ENCODE measurements at places on chromosomes 16 and 17. TPM values are rescaled to one million over a fixed set of nuclear protein-coding genes. Genes with fewer than 3 reads are reported as not detected.

DNA sequence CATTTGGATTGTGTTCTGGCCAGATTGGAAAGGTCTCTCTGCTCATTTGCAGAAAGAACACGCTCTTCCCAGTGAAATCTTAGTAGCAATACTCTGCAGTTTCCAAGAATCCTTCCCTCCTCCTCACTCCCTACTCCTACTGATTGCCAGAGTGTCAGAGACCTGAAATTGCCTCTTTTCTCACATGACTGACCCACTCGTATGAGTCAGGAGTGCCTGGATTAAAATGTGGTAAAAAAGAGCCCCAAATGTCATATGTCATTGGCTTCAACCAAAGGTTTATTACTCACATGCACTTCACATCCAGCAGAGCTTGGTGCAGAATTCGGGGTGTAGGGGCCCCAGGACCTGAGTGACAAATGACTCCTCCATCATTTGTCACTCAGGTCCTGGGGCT lies 39.7 kb upstream of the IRX3 start:
- H3K27me3 ChIP-seq = peaks cover 24% of the 10 kb centered on the region
- no peaks in the 10 kb centered on the region for H3K4me1 ChIP-seq
- H3K27ac ChIP-seq = no peak overlapping the region
- no peaks in the 10 kb centered on the region for H3K36me3 ChIP-seq

GRCh38 chr17:66437476-66438026 lies 135.1 kb downstream of the PRKCA start:
- DNase-seq = no peak
- H3K36me3 ChIP-seq = no peaks in the 10 kb centered on the region
- peaks cover 13% of the 10 kb centered on the region for H3K4me1 ChIP-seq
- no peaks in the 10 kb centered on the region for H3K27me3 ChIP-seq
- no peak overlapping the region for H3K4me3 ChIP-seq

Gene UNC45B
- total RNA-seq = not detected

DNA sequence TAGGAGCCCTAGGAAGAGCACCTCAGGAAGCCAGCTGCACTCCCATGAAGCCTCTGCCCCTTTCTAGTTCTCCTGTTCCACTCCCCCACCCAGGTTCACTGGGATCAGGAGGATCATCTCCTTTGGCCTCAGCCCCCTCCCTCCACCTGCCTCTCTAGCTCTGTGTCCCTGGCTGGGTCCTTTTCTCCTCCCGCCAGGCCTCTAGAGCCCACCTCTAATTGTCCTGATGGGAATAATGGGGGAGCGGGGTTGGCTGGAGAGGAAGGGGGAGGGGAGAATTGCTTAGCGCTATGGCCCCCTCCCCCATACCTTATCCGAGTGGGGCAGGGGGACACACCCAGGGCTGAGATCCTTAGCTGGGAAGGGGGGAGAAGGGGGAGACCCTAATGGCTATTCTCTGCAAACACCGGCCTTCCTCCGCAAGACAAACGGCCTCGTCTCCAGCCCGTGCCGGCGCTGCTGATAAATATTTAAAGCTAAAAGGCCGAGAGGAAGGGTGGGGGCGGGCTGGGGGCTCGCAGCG lies 997 bp downstream of the HOXB7 start:
- H3K27ac ChIP-seq = peak overlapping the region; percentile 92
- H3K36me3 ChIP-seq = peaks cover 13% of the 10 kb centered on the region
- H3K4me1 ChIP-seq = peaks cover 17% of the 10 kb centered on the region
- peak overlapping the region; percentile 92 for H3K4me3 ChIP-seq
- peaks cover 90% of the 10 kb centered on the region for H3K27me3 ChIP-seq

GRCh38 chr16:81189100-81189664 lies 49.3 kb upstream of the BCO1 start:
- H3K27me3 ChIP-seq = no peaks in the 10 kb centered on the region
- no peak overlapping the region for H3K4me3 ChIP-seq
- no peak overlapping the region for H3K27ac ChIP-seq
- H3K36me3 ChIP-seq = no peaks in the 10 kb centered on the region
- no peak for DNase-seq

Gene CLEC3A
- not detected for total RNA-seq

GRCh38 chr16:87308826-87309225 lies 8.4 kb downstream of the C16orf95 start:
- H3K27ac ChIP-seq = no peak overlapping the region
- H3K36me3 ChIP-seq = peaks cover 3% of the 10 kb centered on the region
- no peak for DNase-seq
- no peaks in the 10 kb centered on the region for H3K4me1 ChIP-seq

DNA sequence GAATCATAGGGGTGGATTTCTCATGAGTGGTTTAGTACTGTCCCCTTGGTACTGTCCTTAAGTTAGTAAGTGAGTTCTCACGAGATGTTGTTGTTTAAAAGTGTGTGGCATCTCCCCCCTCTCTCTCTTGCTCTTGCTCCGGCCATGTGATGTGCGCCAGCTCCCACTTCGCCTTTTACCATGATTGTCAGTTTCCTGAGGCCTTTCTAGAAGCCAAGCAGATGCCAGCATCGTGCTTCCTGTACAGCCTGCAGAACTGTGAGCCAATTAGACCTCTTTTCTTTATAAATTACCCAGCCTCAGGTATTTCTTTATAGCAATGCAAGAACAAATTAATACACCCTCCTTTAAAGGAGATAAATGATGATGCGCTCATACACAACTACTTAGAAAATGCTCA lies 50.1 kb upstream of the NACA2 start:
- H3K27me3 ChIP-seq = peaks cover 11% of the 10 kb centered on the region
- H3K36me3 ChIP-seq = no peaks in the 10 kb centered on the region
- H3K4me1 ChIP-seq = no peaks in the 10 kb centered on the region

DNA sequence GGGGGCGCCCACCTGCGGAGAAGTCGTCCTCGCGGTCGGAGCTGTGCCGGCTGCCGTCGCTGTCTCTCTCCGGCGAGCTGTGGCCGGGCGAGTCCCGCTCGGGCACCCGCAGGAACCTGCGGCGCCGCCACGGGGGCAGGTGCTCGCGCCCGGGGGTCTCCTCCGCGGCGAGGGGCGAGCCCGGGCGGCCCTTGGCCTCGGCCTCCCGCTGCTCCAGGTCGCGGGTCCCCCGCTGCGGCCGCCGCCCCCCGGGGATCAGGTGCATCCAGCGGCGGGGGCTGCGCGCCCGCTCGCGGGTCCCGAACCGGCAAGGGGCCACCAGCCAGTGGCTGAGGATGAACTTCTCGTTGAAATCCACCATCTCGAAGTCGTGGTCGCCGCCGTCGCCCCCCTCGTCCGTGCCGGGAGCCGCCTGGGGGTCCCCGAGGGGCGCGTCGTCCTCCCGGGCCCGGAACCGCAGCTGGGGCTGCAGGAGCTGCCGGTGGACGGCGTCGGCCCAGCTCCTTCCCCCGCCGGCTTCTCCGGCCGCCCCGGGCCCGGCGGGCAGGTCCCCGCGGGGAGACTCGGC lies 41.4 kb upstream of the BHLHA9 start:
- H3K36me3 ChIP-seq = no peaks in the 10 kb centered on the region
- no peak overlapping the region for H3K27ac ChIP-seq
- H3K4me3 ChIP-seq = no peak overlapping the region
- H3K27me3 ChIP-seq = peaks cover 74% of the 10 kb centered on the region

GRCh38 chr17:19610879-19611278 lies 37.7 kb upstream of the ALDH3A2 start:
- no peak overlapping the region for H3K4me3 ChIP-seq
- H3K27ac ChIP-seq = no peak overlapping the region
- H3K36me3 ChIP-seq = no peaks in the 10 kb centered on the region
- no peaks in the 10 kb centered on the region for H3K4me1 ChIP-seq

DNA sequence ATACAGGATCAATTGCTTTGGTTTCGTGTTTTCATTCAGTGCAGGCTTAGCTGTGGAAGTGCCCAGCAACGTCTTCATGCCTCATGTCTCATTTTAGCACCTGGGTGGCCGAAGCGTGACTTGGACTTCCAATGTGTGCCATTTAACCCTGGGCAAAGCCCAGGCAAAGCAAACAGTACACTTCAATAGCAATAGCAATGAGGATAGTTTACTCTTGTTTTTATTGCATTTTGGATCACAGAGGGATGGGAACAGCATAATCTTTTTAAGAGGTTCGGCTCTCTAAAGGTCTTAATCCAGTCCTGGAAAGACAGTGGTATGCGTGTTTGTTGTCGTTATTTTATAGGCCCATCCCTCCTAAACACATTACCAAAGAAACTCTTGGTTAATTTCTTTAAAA lies 86.2 kb downstream of the HS3ST3B1 start:
- H3K27me3 ChIP-seq = peaks cover 5% of the 10 kb centered on the region
- H3K4me3 ChIP-seq = no peak overlapping the region
- no peak for DNase-seq
- H3K4me1 ChIP-seq = no peaks in the 10 kb centered on the region
- H3K36me3 ChIP-seq = no peaks in the 10 kb centered on the region

Gene MARF1
- 54.6 TPM for total RNA-seq

GRCh38 chr16:53598511-53599275 lies 95.7 kb upstream of the AKTIP start:
- H3K36me3 ChIP-seq = peaks cover 19% of the 10 kb centered on the region
- H3K27ac ChIP-seq = no peak overlapping the region
- DNase-seq = no peak
- no peaks in the 10 kb centered on the region for H3K4me1 ChIP-seq

DNA sequence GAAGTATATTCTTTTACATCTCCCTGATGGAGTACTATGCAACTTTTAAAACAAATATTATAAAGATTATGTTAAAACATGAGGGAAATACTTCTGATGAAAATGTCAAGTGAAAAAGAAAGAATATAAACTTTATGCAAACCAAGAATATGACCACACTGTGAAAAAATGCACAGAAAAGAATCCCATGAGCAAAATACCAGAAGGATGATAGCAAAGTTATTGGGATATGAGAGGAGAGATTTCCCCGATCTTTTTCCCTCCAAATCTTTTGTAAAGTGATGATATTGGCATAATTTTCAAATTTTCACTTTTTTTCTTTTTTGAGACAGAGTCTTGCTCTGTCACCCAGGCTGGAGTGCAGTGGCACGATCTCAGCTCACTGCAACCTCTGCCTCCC lies 36.6 kb upstream of the SMURF2 start:
- H3K36me3 ChIP-seq = no peaks in the 10 kb centered on the region
- DNase-seq = no peak
- H3K4me3 ChIP-seq = no peak overlapping the region
- H3K4me1 ChIP-seq = no peaks in the 10 kb centered on the region
- H3K27me3 ChIP-seq = no peaks in the 10 kb centered on the region
- no peak overlapping the region for H3K27ac ChIP-seq

DNA sequence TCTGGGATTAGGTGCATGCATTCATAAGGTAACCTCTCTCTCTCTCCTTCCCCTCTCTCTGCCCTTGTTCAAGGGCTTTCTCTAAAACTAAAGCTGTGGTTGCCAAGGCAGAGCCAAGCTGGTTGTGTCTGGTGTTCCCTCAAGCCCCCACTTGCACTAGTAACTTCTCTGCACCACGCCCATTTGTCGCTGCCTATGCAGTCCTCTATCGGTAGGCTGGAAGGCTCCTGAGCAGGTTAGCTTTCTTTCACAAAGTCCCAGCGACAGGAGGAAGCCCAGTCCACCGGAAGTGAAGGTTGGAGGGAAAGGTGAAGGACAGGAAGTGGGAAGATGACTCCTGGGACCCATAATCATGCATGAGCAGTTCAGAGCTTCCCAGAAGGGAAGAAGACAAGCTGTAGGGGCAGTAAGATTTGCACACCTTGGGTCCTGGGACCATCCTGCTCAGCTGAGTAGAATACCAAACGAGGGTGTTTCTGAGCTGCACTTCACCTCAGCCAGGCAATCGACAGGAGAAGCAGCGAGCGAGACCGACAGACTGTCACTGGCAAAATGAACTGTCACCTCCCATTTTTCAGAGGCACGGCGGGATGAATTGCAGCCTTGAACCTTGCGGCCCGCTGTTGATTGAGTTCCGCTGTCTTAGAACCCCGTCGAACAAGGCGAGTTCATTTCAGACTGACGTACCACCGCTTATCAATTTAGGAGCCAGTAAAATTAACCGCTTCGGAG lies 14.7 kb upstream of the SKAP1 start:
- peaks cover 19% of the 10 kb centered on the region for H3K4me1 ChIP-seq
- H3K36me3 ChIP-seq = no peaks in the 10 kb centered on the region
- no peak overlapping the region for H3K4me3 ChIP-seq
- DNase-seq = no peak
- no peak overlapping the region for H3K27ac ChIP-seq
- H3K27me3 ChIP-seq = peaks cover 11% of the 10 kb centered on the region

DNA sequence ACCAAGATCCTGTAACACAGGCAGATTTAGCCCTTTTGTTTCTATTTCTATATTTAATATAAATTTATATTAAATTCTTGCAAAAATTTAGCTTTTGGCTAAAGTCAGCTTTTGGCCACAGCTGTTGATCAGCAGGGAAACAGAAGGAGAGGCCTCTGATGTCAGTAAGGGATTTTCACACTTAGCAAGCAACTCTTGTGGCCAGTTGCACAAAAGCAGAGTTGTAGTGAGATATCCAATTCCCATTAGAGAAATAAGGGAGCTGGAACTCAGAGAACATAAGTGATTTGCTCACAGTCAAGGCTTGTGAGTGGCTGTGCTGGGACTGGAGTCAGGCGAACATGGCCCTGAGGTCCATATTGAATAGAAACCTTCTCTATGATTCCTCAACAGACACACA lies 16.7 kb upstream of the HEATR6 start:
- no peaks in the 10 kb centered on the region for H3K36me3 ChIP-seq
- no peak overlapping the region for H3K27ac ChIP-seq
- H3K27me3 ChIP-seq = no peaks in the 10 kb centered on the region
- no peak for DNase-seq

DNA sequence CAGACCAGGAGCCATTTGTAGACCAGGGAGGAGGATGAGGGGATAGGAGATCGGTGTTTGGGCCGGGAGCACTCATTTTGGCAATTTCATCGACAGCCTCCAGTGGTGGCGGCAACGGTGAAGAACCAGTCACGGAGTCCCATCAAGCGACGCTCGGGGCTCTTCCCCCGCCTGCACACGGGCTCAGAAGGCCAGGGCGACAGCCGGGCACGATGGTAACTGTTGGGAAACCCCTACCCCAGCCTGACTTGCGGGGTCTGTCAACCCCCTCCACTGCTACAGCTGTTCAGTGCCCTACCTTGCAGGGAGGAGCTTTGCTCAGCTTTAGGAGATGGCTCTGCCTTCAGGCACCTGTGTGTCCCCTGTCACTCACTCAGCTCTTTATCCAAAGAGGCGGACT lies 43.0 kb downstream of the OR1D5 start:
- H3K27me3 ChIP-seq = no peaks in the 10 kb centered on the region
- H3K4me1 ChIP-seq = no peaks in the 10 kb centered on the region
- H3K36me3 ChIP-seq = peaks cover 19% of the 10 kb centered on the region

- no peak overlapping the region for H3K4me3 ChIP-seq
- H3K27ac ChIP-seq = no peak overlapping the region
- H3K36me3 ChIP-seq = no peaks in the 10 kb centered on the region
- H3K27me3 ChIP-seq = peaks cover 7% of the 10 kb centered on the region
- peaks cover 32% of the 10 kb centered on the region for H3K4me1 ChIP-seq
These were observed 87.4 kb upstream of the NKD1 start for GRCh38 chr16:50460538-50461399.

Gene ANKRD40CL
- not detected for total RNA-seq

Gene FOXL1
- 1.5 TPM for total RNA-seq

- H3K36me3 ChIP-seq = no peaks in the 10 kb centered on the region
- H3K27ac ChIP-seq = no peak overlapping the region
- no peaks in the 10 kb centered on the region for H3K27me3 ChIP-seq
- H3K4me3 ChIP-seq = no peak overlapping the region
- no peak for DNase-seq
These were observed 68.7 kb upstream of the MARCHF10 start for GRCh38 chr17:62876673-62877405.

All from type B pancreatic cell (in vitro differentiated cells).